ENCODE measurements at places on chromosomes 1 and 21.

DNA sequence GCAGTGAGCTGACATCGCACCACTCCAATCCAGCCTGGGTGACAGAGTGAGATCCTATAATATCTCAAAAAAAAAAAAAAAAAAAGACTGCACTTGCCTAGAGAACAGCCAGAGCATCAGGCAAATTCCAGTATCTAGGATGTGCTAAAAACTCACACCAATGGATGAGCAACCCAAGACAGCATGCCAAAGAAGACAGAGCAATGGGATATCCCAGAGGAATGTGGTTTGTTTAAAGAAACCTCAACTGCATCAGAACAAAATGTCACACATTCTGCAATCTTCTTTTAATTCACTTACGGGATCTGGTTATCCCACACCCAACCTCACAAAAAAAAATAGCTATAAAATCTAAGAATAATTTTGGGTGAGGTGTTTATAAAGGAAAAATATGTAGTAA, 7.3 kb downstream of the KCNH1 start:
- no peak for DNase-seq

DNA sequence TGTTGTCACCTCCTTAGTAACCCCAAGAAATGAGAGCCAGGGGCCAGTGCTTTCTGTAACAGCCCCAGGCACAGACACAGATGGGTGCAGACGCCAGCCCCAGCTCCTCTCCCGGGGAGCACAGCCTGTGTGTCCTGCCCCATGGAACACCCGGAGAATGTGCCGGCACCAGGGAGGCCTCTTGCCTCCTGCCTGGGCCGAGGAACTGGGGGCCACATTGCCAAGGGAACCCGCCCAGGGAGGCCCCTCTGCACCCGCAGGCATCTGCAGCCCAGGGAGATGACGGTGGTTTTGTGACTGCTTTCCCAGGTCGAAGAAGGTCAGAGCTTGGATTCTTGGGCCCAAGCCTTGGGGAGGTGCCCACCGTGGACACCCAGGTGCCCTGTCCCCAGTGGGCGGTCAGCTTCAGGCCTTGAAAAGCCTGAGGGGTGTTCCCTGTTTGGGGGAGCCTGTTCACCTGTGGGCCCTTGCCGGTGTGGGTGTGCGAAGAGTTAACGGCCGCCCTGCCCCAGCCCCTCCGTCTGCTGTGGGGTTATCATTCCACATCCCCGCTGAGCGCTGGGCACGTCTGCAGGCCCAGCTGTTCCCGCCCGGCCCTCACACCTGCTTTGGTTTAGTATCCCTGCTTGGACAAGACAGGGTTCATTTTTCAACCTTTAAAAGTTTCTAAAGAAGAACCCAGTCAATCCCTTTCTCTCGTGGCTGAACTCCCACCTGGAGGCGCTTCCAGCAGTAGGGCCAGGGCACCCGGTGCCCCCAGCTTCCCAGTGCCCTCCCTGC, 62.5 kb downstream of the MORN1 start:
- DNase-seq = no peak

GRCh38 chr1:26848941-26849774, 13.8 kb upstream of the SFN start:
- no peak for DNase-seq

DNA sequence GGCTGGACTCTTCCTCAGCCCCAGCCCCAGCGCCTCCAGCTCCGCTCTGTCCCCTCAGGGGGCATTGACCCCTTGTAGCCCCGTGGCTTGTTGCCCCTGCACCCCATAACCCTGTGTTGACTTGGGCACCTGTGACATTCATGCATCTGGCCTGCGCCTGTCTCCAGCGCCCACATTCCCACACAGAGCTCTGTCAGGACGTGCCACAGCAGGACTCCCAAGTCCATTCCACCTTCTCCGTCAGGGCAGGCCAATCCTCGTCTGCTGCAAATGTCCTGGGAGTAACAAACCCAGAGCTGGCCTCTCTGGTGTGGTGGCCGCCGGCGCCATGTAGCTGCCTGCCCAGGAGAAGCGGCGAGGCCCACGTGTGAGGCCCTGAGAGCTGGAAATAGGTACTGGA, 60.6 kb downstream of the AGPAT3 start:
- DNase-seq = no peak

DNA sequence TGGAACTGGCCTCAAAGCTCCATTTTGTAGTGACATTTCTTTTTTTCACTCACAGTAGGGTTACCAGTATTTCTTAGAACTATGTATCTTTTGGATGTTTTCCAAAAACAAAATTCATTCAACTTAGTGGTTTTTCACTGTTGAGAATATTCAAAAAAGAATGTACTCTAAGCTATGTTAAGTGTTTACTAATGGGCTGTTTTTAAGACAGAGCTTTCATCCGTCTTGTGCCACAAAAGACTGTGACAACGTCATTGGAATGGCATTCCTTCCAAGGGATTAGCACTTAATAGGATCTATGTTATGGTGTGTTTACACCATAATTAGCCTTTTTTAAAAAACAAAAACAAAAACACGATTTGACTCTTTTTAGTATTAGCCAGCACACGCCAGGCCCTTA, 66.8 kb downstream of the TTC3 start:
- no peak for DNase-seq

GRCh38 chr21:43726686-43727518, 8.0 kb downstream of the PDXK start:
- no peak for DNase-seq

DNA sequence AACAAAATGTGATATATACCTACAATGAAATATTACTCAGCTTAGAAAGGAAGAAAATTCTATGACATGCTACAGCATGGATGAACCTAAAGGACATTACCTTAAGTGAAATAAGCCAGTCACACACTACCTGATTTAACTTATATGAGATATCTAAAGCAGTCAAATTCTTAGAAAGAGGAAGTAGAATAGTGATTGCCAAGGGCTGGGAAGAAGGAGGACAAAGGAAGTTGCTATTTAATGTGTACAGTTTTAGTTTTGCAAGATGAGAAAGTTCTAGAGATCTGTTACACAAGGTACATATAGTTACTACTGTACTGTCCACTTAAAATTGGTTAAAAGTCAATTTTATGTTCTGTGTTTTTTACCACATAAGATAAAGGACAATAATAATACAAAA, 87.5 kb upstream of the KCTD3 start:
- DNase-seq = no peak

DNA sequence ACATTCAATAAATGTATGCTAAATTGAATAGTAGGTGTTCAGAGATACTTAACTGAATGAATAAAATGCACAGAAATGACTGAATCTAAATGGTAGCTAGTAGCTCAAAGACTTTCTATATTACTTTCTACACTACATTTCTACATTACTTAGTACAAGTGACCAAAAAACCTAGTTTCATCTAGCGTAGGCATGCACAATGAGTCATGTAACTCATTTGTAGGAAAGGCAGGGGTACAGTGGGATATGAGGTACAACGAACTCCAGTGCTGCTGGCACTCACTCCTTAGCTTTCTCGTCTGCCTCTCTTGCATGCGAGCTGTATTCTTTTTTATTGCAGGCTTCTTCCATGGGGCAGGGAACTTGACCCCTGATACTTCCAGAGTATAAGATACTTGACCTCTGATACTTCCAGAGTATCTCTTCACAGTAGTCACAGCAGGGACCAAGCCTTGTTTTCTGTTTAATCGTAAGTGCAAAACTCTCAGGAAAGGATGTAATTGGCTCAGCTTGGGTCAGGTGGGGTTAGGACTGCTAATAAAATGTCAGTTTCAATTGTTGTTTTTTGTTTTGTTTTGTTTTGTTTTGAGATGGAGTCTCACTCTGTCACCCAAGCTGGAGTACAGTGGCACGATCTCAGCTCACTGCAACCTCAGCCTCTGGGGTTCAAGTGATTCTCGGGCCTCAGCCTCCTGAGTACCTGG, 4.9 kb upstream of the ATP2B4 start:
- DNase-seq = no peak

- no peak for DNase-seq
These were observed 918 bp downstream of the MIB2 start for GRCh38 chr1:1616045-1616790.

DNA sequence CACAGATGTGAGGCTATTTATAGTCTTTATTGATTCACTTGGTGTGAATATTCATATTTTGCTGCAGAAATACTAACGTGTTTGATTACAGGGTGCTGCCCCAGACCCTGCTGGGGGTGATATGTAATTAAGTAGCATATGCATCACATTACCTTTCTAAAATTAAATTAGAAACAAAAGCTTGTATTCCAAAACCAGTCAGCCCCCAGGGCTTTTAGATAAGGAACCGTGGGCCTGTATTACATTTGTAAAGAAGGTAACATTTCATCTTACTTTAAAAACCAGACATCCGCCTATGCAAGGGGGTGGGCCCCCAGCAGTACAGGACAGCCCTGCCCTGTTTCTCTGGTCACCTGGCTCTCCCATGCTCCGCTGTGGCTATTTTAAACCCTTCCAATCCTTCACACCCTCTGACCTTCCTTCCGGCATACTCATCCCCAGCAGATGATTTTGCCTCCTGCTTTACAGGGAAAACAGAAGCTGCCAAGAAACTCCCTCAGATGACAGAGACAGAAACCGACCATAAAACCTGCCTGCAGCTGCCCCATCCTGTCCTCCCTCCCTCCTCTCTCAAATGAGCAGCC, 22.0 kb upstream of the KCNC4 start:
- DNase-seq = no peak

DNA sequence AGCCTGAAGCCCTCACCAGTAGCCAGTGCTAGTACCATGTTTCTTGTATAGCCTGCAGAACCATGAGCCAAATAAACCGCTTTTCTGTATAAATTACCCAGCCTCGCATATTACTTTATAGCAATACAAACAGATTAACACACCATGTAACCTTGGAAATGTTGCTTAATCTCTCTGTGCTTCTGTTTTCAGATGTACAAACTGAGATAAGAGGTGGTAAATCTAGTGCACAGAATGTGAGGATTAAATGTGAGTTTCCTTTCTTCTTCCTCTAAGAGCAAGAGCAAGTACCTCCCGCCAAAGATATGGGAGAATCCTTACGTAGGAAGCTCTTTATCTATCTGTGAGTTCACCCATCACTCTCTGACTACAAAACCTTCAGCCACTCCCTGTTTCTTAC, 128.4 kb downstream of the HIVEP3 start:
- DNase-seq = no peak

GRCh38 chr1:15618655-15619525, 1.6 kb downstream of the DDI2 start:
- no peak for DNase-seq

- DNase-seq = no peak
These were observed 74.5 kb downstream of the NID1 start for GRCh38 chr1:235990330-235990795.

DNA sequence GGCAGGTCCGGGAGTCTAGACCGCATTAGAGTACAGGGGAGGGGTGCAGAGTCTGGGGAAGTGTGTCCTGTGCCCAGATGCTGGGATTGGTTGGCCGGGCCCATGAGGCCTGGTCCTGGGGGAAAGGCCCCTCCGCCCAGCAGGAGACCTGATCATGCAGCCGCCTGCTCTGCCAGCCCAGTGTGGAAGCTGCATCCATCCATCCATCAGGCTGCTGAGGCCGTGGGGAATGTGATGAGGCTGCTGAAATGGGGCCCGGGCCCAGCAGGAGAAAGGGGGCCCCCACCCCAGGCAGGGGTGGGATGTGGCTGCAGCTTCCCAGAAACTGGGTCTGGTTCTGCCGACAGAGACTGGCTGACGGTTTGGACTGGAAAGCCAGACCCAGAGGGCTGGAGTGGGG, 37.2 kb downstream of the EPHA2 start:
- DNase-seq = no peak

GRCh38 chr21:43818685-43819084, 29.3 kb downstream of the RRP1 start:
- DNase-seq = no peak

GRCh38 chr1:84096176-84096575, 47.9 kb upstream of the PRKACB start:
- DNase-seq = no peak

DNA sequence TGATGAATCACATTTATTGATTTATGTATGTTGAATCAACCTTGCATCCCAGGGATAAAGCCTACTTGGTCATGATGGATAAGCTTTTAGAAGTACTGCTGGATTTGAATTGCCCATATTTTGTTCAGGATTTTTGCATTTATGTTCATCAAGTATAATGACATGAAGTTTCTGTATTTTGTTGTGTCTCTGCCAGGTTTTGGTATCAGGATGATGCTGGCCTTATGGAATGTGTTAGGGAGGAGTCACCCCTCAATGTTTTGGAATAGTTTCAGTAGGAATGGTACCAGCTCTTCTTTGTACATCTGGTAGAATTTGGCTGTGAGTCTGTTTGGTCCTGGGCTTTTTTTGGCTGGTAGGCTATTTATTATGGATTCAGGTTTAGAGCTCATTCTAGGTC, 1643.1 kb upstream of the B3GALT2 start:
- DNase-seq = no peak

DNA sequence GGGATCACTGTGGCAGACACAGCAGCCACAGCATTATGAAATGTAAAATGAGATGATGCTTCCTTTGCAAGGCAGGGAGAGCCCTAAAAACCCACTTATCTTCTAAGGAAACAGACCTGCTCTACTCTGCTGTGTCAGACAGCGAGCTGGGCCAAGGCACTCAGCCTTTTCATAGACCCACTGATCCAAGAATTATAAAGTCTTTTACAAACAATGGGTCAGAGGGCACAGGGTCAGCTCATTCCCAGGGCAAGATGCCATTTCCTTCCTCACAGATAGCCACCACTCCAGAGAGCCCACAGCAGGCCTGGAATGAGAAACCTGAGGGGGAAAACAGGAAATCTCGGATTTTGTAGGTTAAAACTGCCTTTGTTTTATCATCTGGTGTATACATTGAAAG, 42.9 kb downstream of the CASQ2 start:
- no peak for DNase-seq

- DNase-seq = no peak
These were observed 163.6 kb downstream of the CAMTA1 start for GRCh38 chr1:6948861-6949260.

GRCh38 chr1:3463408-3463863, 9.0 kb downstream of the ARHGEF16 start:
- DNase-seq = no peak

- no peak for DNase-seq
These were observed 251.5 kb downstream of the PTPRC start for GRCh38 chr1:198890214-198890930.

DNA sequence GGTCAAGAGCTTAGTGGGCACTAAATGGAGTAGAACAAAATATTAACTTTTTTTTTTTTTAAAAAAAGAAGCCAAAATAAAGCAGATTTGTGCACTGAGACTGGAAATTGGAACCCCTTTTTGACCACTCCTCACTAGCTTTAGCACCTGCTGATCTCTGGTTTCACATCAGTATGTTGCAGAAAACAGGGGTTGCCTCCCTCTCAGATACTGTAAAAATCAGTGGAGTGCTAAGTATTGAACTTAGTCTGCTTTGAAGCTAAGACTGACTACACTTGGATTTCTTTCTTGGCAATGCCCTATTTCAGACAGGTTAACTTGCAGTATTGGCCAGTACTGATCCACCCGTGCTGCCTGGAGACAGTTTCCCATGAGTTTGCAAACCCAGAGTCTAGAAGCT, 2.7 kb upstream of the KIAA0040 start:
- no peak for DNase-seq

Data from CD4-positive, alpha-beta T cell treated with Interleukin-15 for 4 hours (primary cell).